ENCODE measurements at places on chromosomes 5 and 9.
A peak's percentile ranks its signal among the peaks of the same experiment; 100 is the strongest.

GRCh38 chr9:15211160-15211814 is 95.7 kb downstream of the TTC39B start:
- peak; percentile 11 for DNase-seq

GRCh38 chr9:2621722-2622460 is at the start of gene VLDLR:
TSS of gene VLDLR (plus strand) at chr9:2621787. CDS start at chr9:2622190, 403 bp downstream.
- DNase-seq = no peak

DNA sequence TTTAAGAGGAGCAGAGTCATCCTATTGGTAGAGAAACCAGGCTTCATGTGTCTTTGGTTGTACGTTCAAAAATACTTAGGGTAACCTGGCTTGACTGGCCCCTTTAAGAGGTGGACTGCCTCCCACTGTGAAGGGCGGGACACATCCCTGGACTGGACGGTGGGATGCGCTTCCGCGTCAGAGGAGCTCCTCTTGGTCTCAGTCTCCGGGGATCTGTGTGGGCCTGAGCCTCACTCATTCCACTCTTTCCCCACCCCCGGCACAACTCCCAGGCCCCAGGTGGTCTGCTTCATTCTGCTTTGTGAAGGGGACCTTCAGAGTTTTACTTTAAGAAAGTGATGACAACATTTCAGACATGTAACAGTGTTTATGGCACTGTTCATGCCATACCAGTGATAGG is 601.1 kb downstream of the IRX1 start:
- DNase-seq = no peak

GRCh38 chr5:1299511-1299850 is 4.6 kb upstream of the TERT start:
- no peak for DNase-seq

DNA sequence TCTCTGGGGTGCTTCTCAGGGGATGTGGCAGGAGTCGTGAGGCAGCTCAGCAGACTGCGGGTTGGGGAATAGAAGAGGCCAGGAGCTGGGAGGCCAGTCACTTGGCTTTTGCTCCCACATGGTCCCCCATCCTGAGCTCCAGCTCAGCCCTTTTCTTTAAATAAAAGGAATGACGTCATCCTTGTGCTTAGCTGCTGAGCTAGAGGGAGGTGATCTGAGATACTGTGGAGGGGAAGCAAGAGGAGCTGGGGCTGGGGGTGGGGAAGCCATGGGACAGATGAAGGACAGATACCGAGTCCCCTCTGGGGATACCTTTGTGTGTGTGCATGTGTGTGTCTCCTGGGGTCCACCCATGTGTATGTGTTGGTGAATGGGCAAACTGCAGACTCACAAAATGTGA is 89.0 kb upstream of the ARAP3 start:
- DNase-seq = no peak

GRCh38 chr9:100637787-100638186 is 59.9 kb downstream of the CAVIN4 start:
- DNase-seq = no peak

DNA sequence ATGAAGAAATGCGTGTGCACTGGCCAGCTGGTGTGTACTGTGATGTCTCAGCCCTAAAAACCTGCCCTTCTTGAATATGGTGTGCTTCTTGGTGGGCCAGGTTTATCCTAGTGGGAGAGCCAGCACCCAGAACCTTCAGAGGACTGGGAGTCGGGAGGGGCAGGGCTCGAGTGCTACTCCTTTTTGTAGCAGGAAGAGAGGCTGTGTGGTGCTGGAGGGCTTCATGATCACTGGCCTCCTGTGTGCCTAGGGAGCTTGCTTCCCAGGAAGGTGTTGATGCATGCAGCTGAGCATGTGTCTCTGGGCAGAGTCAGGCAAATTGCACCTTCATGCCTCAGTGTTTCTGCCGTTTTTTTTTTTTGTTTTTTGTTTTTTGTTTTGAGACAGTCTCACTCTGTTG is 20.0 kb downstream of the PHF2 start:
- DNase-seq = no peak

GRCh38 chr5:136075466-136075891 is 46.7 kb downstream of the TGFBI start:
- no peak for DNase-seq

- DNase-seq = no peak
Measured at GRCh38 chr9:79573412-79573923, 1.7 kb downstream of the TLE4 start.

- no peak for DNase-seq
Measured at GRCh38 chr9:110874963-110875674, 163.2 kb downstream of the LPAR1 start.

- DNase-seq = no peak
Measured at GRCh38 chr5:54135042-54135441, 175.3 kb downstream of the ARL15 start.

GRCh38 chr5:31987985-31988710 is 186.0 kb downstream of the GOLPH3 start:
- DNase-seq = peak; percentile 99

- no peak for DNase-seq
Measured at GRCh38 chr5:88675168-88675707, 207.7 kb downstream of the MEF2C start.

DNA sequence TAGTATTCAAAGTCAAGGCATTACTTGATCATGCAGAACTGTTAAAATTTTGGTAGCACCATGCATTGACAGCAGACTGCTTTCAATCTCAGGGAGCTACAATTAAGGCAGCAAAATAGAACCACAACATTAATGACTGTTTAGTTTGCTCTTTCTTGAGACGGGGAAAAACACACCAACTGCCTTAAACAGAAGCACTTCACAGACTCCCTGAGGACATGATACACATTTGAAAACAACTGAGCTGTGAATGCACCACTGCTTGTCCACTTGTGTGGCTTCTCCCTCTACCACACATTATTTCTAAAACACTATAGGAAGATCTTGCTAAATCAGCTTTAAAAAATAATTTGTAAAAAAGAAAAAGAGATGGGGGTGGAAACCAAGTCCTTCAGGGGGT is 79.6 kb upstream of the MAST4 start:
- no peak for DNase-seq

GRCh38 chr9:35829084-35829763 is at the start of gene TMEM8B:
TSS of gene TMEM8B (plus strand) at chr9:35829228. CDS start at chr9:35829448, 220 bp downstream.
- peak; percentile 69 for DNase-seq

- DNase-seq = no peak
Measured at GRCh38 chr5:108125771-108126511, 256.0 kb downstream of the FBXL17 start.

- no peak for DNase-seq
Measured at GRCh38 chr9:87640385-87640795, 85.5 kb upstream of the CTSL start.

DNA sequence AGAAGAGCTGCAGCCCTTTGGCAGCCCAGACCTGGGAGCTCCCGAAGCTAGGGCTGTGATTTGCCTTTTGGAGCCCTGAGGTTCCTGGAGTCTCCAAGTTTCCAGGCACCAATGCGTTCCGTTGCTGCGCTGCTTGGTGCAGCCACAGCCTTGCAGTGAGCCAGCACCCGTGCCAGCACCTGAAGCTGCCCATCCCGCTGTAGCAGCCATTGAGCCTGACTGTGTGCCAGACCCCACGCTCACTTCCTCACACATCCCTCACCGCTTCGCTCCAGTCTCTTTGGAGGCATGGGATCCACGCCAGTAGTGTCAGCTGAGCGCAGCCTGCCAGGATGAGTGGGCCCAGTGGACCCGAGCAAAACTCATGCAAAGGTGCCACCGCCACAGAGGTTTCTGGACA is 22.5 kb upstream of the C9orf72 start:
- DNase-seq = no peak

DNA sequence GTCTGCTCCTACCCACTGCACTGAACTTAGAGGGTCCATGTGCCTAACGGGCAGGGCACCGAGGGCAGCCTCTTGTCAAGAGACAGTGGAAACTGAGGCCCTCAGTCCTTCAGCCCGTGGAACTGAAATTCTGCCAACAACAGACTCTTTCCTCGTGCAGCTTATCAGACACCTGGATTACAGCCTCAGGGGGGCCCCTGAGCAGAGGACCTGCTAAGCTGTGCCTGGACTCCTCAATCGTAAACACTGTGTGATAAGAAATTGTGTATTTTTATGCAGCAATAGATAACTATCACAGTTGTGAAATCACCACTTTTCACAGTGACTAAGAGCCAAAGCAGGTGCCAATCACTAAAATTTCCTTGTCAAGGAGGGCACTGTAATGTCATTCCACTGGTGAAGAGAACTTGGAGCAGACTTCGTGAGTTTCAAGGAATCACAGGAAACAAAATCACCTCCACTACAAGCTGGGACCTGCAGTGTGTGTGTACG is 33.4 kb upstream of the CTSV start:
- no peak for DNase-seq

DNA sequence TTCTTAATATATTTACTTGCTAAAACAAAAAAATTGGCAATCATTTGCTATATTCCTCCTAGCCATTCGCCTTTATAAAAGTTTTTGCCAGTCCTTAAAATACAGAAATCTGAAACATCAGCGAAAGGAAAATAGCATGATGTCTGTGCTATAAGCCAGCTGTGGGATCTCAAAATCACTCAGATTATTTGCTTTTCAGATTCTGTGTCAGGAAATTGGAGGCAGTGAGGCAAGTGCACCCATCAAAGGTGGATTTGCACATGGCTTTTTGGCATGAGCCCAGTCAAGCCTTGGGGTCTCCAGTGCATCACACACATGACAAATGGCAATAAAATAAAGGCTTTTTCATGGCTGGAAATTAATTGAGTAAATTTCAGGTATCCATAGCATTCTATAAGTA is 196.8 kb upstream of the DAPK1 start:
- DNase-seq = no peak

DNA sequence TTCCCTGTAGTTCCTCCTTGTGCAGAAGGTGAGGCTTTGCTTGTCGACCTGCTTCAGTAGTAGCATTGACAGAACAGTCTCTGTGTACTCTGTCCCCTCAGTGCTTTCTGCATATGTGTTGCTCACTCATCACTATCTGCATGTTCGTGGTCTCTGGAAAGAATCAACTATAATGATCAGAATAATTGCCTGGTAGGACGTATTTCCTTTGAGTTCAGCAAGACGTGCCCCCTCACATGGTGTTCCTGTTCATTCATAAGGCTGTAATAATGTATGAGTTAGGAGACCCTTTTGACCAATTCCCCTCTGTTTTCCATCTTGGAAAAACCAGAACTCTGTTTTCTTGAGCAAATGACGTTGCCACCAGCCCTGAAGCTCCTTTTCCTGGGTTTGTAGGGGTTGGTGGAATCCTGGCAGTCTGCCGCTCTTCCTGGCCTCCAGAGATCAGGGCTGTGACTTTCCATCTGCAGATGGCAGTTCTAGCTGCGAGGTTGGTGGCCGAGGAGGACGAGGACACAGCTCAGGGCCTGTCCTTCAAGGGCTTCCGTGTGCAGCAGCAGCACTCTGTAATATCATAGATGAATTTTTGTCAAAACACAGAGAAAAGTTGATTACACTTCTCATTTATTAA is 61.9 kb downstream of the EXOSC2 start:
- DNase-seq = no peak

DNA sequence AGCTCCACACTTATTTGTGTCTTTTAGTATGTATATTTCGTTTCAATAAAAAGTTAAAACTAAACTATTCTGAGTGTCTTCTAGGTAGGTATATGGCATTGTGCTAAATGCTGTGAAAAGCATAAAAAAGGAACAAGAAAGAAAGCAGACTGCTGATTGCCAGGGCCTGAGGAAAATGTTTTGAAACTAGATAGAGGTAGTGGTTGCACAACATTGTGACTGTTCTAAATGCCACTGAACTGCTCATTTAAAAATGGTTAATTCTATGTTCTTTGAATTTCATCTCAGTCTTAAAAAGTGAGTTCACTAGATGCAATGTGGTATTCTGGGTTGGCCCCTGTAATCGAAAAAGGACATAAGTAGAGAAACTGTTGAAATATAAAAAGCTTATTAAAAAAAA is 2.6 kb upstream of the ALAD start:
- no peak for DNase-seq

DNA sequence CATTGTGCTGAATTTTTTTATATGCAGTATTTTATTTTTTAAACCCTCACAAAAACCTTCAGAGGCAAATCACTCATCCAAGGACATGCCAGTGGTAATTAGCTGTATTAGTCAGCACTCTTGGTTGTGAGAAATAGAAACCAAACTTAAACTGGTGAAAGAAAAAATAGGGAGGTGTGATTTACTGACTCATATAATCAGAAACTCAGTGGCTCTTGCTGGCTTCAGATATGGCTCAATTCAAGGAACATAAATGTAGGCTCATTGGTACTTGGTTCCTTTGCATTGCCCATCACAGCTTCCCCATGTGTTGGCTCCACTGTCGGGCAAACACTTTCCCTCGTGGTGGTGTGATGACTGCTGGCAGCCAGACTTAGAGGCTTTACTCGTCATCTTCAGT is 497.2 kb downstream of the MAT2B start:
- no peak for DNase-seq

DNA sequence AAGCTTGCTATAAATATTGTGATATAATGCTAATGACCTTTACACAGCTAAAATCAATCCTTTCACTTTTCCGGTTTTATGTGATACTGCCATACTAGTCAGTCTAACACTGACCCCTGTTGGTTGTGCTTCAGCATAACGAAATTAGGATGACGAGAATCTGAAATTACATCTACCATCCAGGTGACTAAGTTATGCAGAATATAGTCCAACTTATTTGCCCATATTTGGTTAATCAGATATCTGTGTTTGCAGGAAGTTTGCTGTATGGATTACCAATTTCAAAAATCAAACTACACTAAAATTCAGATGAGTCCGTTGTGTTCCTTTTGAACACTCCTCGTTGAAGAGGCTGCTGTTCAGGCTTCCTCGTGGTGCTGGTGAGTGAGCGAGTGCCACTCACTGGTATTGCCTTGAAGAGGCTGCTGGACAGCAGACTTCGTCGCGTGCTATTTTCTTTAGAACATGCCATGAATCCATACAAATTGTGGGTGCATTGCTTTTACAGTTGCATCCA is 32.5 kb downstream of the TENT4A start:
- DNase-seq = no peak

DNA sequence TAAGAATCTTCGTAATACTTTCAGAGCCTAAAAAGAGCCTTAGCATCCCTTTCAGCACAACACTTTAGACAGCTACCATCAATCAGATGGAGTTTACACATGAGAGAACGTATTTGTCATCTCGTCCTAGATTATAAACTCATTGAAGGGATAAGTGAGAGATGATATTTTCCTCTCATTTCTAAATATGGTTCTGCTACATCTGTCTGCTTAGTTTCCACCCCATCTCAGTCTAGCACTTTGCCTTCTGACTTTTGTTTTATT is 208.4 kb upstream of the CD180 start:
- no peak for DNase-seq

GRCh38 chr9:3916411-3916810 is 383.5 kb downstream of the GLIS3 start:
- no peak for DNase-seq

GRCh38 chr9:73050887-73051550 is 98.2 kb upstream of the ALDH1A1 start:
- DNase-seq = no peak

- DNase-seq = no peak
Measured at GRCh38 chr5:127275641-127276193, 14.9 kb upstream of the MEGF10 start.

- no peak for DNase-seq
Measured at GRCh38 chr9:27489087-27489876, 34.8 kb upstream of the IFNK start.

- peak; percentile 87 for DNase-seq
Measured at GRCh38 chr5:133051542-133052316, at the start of gene HSPA4. TSS of gene HSPA4 (plus strand) at chr5:133052013. CDS start at chr5:133052251, 238 bp downstream.

GRCh38 chr5:95989283-95990048 is 27.8 kb upstream of the ELL2 start:
- DNase-seq = no peak

- DNase-seq = no peak
Measured at GRCh38 chr5:136809382-136809781, 444.0 kb upstream of the TRPC7 start.

Measured in HS-27A (cell line).